Right lobe of liver (tissue), 6 donors: ENCODE measurements at places on chromosomes 3 and 15. TPM values are rescaled to one million over a fixed set of nuclear protein-coding genes. Genes with fewer than 3 reads are reported as not detected.
A peak's percentile ranks its signal among the peaks of the same experiment; 100 is the strongest.

DNA sequence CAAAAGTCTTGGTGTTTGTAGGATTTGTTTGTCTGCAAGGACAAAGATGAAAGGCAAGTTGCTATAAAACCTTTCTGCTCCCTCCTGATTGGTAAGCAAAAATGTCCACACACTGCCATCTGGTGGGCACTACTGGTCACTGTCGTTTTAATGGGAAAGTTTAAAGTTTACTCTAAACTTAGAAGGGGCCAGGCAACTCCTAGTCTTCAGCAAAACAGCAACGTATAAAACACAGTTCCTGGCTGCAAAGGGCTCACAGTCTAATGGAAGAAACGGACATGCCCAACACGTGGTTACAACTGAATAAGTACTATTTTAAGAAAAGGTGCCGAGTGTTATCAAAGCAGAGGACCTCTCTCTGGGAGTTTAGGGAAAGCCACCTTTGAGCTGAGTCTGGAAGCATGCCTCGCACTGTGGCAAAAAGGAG is 23.7 kb upstream of the TPRG1 start:
- no peaks in the 10 kb centered on the region for H3K4me1 ChIP-seq
- DNase-seq: no peak
- H3K36me3 ChIP-seq: peaks cover 30% of the 10 kb centered on the region
- H3K27ac ChIP-seq: no peak overlapping the region
- no peak overlapping the region for H3K4me3 ChIP-seq

- no peaks in the 10 kb centered on the region for H3K27me3 ChIP-seq
- no peaks in the 10 kb centered on the region for H3K36me3 ChIP-seq
- no peaks in the 10 kb centered on the region for H3K4me1 ChIP-seq
- no peak for DNase-seq
- no peak overlapping the region for H3K4me3 ChIP-seq
Measured at GRCh38 chr3:88180398-88180999, 30.7 kb downstream of the C3orf38 start.

GRCh38 chr3:69200384-69201068 is 78.1 kb upstream of the LMOD3 start:
- H3K36me3 ChIP-seq: no peaks in the 10 kb centered on the region
- peaks cover 17% of the 10 kb centered on the region for H3K4me1 ChIP-seq
- DNase-seq: peak; percentile 86
- H3K27ac ChIP-seq: peak overlapping the region; percentile 89
- no peaks in the 10 kb centered on the region for H3K27me3 ChIP-seq

GRCh38 chr3:36696799-36697198 is 67.6 kb downstream of the DCLK3 start:
- no peaks in the 10 kb centered on the region for H3K27me3 ChIP-seq
- no peak for DNase-seq
- no peak overlapping the region for H3K27ac ChIP-seq
- no peaks in the 10 kb centered on the region for H3K4me1 ChIP-seq
- no peaks in the 10 kb centered on the region for H3K36me3 ChIP-seq

DNA sequence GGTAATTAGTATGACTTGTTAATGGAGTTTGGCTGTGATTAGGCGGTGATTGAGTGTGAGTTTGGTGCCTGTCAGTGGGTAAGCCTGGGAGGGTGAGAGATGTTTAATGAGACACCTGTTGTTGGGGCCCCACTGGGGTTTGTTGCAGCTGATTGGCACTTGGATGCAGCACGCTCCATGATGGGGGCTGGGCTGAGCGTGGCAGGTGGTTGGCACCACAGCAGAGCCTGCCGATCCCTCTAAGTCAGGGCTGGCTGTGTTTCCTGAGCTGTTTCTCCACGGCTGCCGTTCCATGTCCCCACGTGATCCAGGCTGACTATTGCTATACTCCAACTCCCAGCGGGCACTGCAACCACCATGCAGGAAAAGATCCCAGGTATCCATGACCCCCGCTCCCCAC is 93.5 kb upstream of the ARRDC4 start:
- H3K4me3 ChIP-seq: no peak overlapping the region
- no peaks in the 10 kb centered on the region for H3K36me3 ChIP-seq
- no peak for DNase-seq
- no peak overlapping the region for H3K27ac ChIP-seq
- H3K27me3 ChIP-seq: no peaks in the 10 kb centered on the region
- H3K4me1 ChIP-seq: no peaks in the 10 kb centered on the region

DNA sequence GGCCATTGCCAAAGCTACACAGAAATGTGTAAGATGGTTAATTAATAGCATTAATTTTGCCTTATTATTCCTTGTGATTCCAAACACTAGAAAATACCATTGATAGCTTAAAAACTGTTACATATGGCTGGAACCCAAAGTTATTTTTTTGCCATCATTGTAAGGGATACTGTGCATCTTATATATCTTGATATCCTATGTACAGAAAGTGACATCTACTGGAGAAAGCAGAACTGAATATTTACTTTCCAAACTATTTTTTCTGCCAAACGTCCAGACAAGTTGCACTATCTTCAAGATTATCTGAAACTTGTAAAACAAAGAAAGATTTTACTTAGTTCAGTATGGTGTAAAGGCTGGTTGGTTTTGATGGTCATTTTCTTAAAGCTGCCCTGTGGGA is 33.3 kb upstream of the MEIS2 start:
- H3K4me1 ChIP-seq: no peaks in the 10 kb centered on the region
- no peak overlapping the region for H3K4me3 ChIP-seq
- no peak overlapping the region for H3K27ac ChIP-seq

GRCh38 chr3:94360987-94361386 is 298.1 kb downstream of the NSUN3 start:
- no peak overlapping the region for H3K4me3 ChIP-seq
- H3K36me3 ChIP-seq: no peaks in the 10 kb centered on the region
- DNase-seq: no peak
- H3K27me3 ChIP-seq: no peaks in the 10 kb centered on the region

DNA sequence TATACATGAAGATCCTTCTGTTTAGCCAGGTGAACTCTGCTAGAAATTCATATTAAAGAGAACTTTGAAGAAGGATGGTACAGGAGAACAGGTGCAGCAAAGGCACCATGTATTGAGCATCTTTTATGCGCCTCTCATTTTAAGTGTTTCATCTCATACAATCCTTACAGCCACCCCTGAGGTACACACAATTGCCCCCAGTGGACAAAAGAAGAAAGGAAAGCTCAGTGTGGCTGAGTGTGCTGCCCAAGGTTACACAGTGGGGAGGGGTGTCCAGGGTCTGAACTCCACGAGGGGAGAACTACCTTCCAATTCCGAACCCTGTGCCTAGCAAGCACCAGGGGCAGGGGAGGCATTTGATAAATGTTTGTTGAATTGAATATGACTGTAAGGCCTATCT is 98.6 kb downstream of the MECOM start:
- DNase-seq: no peak
- H3K27ac ChIP-seq: no peak overlapping the region
- H3K4me3 ChIP-seq: no peak overlapping the region
- H3K4me1 ChIP-seq: no peaks in the 10 kb centered on the region
- H3K36me3 ChIP-seq: no peaks in the 10 kb centered on the region
- no peaks in the 10 kb centered on the region for H3K27me3 ChIP-seq

DNA sequence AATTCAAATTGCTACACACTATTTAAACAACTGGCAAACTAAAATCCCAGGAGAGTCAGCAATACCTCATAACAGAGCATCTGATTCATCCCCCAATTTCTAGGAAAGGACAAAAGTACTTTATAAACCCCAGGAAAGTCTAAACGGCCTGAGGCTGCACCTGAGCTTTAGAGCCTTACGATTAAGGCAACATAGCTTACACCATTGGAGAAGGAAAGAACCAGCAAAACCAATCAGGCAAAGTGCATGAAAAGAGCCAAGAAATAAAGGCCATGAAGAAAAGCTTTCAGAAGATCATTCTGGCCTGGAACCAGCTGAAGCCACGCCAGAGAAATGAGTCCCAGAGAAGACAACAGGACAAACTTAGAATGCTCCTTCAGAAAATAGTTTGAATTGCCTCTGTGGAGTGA is 48.1 kb downstream of the PTPN9 start:
- H3K27ac ChIP-seq: peak overlapping the region; percentile 85
- peak overlapping the region; percentile 5 for H3K4me3 ChIP-seq
- H3K4me1 ChIP-seq: peaks cover 27% of the 10 kb centered on the region
- H3K36me3 ChIP-seq: no peaks in the 10 kb centered on the region
- H3K27me3 ChIP-seq: no peaks in the 10 kb centered on the region

GRCh38 chr3:181105646-181106045 is 116.1 kb upstream of the DNAJC19 start:
- H3K36me3 ChIP-seq: no peaks in the 10 kb centered on the region
- no peak overlapping the region for H3K4me3 ChIP-seq
- H3K4me1 ChIP-seq: no peaks in the 10 kb centered on the region
- no peaks in the 10 kb centered on the region for H3K27me3 ChIP-seq

GRCh38 chr3:136750209-136750896 is 1.8 kb downstream of the STAG1 start:
- H3K36me3 ChIP-seq: no peaks in the 10 kb centered on the region
- H3K27ac ChIP-seq: peak overlapping the region; percentile 96
- no peak for DNase-seq
- no peaks in the 10 kb centered on the region for H3K4me1 ChIP-seq
- H3K27me3 ChIP-seq: no peaks in the 10 kb centered on the region
- peak overlapping the region; percentile 79 for H3K4me3 ChIP-seq

GRCh38 chr15:99508852-99509251 is 56.9 kb upstream of the MEF2A start:
- H3K27ac ChIP-seq: no peak overlapping the region
- no peak for DNase-seq
- no peaks in the 10 kb centered on the region for H3K4me1 ChIP-seq
- no peaks in the 10 kb centered on the region for H3K36me3 ChIP-seq

DNA sequence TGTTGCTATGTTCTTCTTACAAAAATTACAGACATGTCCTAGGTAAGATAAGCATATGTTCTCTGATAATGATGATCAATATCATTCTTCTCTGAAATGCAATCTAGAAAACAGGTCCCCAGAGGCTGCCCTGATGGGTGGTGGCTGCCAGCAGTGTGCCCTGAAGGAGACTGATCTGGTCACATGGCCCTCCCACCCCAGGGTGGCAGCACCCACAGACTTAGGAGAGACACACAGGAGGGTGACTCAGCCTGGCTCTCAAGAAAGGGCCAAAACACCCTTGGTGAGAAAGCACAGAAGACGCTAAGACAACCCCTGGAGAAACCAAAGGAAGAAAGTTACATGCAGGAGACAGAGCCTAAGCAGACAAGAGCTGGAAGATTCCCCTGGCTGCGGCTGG is 203.7 kb downstream of the TJP1 start:
- no peak overlapping the region for H3K27ac ChIP-seq
- no peak for DNase-seq
- H3K4me3 ChIP-seq: no peak overlapping the region
- H3K36me3 ChIP-seq: no peaks in the 10 kb centered on the region

Gene FES
- 36.5 TPM for total RNA-seq

Gene SPTSSB
- not detected for total RNA-seq

Gene ZNF501
- total RNA-seq: 0.43 TPM

Gene VIPR1
- total RNA-seq: 18.2 TPM
